ENCODE measurements at places on chromosomes 3 and 15. TPM values are rescaled to one million over a fixed set of nuclear protein-coding genes. Genes with fewer than 3 reads are reported as not detected.

DNA sequence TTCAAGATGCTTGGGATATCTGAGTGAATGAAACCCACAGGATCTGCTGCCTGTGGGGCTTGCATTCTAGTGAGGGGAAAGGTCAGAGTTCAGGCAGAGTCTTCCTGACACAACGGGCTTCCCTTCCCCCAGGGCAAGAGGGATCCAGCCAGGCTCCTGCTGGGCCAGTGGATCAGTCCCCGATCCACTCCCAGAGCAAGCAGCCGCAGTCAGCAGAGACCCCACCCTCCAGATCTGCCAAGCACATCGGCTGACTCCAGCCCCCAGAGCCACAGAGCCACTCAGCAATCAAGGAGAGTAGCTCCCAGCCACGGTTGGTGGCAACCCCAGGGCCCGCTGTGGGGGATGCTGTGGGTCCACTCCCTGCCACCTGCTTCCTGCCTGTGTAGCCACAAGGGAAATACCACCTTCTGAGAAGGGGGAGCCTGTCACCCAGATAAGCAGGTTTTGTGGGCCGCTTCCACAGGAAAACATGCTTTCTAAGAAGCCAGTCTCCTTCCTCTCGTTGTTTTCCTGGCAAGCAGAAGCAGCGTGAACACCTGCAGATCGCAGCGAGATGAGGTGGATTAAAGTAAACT is 44.9 kb downstream of the CPN2 start:
- no peak for DNase-seq

- DNase-seq: no peak
These were observed 27.8 kb upstream of the POLG start for GRCh38 chr15:89362203-89363101.

GRCh38 chr15:95601525-95601924 is 729.0 kb upstream of the NR2F2 start:
- no peak for DNase-seq

DNA sequence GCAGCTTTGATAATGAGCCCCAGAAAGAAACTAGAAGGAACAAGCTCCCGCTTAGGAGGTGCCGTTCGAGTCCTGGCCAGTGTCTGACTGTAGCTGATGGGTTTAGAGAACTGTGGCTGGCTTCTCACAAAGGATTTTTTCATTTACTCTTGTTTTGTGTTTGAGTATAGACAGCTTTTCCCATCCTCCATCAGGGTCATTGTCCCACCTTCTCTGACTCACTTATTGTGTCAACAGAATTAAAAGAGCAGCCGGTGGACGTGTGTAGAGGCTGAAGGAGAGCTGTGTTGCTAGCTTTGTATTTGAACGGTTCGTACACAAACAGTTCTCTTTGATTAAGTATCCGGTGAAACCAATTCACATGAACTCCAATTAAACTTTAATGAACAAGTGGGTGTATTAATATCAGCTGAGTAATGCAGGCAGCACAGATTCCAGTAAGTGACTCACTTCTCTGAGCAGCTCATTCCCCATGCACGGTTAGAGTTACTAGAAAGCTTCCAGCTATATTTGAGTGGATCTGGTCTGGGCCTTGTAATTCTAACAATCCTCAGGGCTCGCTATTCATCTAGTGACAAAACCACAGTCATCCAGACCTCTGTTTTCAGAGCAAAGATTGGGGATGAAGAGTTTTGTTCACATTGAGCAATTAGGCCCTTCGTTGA is 141.0 kb downstream of the LPP start:
- DNase-seq: peak; percentile 63

DNA sequence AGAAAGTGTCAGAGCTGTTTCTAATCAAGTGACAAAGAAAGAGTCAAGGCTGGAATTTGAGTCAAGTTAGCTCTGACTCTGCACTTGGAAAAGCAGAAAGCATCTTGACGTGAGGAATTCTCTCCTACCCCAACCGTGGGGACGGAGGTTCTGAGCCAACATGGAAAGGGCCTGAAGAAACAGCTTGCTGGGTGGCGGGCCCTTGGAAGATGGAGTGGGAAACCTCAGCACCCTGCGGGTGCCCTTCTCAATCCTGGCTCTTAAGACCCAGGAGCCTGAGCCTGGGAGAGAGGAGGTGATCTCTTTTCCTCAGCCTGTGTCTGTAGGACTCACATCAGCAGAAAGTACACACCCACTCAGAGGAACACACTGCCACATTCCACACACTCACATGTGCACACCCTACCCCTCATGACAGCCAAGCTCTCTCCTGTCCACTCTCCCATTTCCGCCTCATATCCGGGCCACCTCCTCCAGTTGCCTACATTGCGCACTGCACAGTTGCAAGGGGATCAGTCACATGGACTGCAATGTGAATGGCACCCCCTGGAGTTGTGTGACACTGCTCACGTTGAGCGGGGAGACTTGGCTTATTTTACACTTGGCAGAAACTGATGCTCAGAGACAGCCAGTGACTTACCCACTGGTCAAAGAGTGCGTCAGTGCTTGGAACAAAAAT is 101.5 kb upstream of the SLC6A6 start:
- DNase-seq: no peak

- no peak for DNase-seq
These were observed 166.2 kb upstream of the NSMCE3 start for GRCh38 chr15:29435811-29436210.

- no peak for DNase-seq
These were observed 59.7 kb downstream of the SENP2 start for GRCh38 chr3:185645596-185646381.

GRCh38 chr3:35746492-35746891 is 107.2 kb downstream of the ARPP21 start:
- no peak for DNase-seq

- no peak for DNase-seq
These were observed 28.1 kb downstream of the HLTF start for GRCh38 chr3:149058198-149058597.

DNA sequence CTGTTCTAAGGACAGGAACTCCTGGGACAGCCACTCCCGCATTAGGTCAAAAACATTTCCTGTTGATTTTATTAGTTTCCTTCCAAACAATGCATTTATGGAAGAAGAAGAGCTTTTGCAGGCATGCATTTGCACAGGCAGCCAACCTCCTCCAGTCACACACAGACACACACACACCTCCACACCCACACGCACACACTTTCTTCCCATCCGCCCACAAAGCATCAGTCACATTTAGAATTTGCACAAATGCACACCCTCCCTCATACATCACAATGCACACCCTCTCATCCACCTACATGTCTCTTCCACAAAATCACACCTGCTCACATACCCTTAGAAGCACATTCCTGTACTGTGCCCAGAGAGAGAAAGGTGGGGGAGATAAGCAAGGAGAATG is 4.1 kb upstream of the TYRO3 start:
- no peak for DNase-seq

GRCh38 chr3:40681658-40682055 is 156.9 kb downstream of the ZNF621 start:
- no peak for DNase-seq

DNA sequence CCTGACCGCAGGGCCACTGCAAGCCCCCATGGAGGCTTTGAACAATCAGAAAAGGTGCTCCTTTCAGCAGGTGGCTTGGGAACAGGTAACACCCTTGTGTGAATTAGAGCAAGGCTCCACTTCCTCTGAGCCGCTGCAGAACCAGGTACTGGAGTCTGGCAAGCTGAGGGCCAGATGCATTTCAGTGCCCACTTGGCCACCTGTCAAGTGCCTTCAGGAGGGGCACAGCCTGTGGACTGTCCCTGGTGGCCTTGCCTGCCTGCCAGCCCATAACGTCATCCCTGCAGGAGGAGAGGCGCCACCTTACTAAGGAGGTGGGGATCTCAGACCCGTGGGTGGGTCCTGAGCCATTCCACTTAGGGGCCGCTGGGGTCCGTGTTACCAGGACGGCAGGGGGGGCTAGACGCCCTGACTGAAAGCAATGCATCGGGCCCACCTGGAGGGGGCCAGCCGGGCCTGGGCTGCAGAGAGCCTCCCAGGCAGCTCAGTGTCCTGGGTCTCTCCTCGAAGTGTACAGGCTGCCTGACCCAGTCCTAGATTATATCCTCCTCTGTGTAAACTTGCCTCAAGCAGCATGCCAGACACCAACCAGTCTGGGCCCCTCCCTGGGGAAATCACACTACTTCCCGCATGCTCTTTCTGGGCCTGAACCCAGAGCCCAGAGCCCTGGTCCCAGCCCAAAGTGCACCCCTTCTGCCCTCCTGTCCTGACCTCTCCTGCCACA is 16.1 kb downstream of the SPTBN5 start:
- DNase-seq: no peak

GRCh38 chr15:70669006-70669602 is 94.3 kb downstream of the UACA start:
- no peak for DNase-seq

DNA sequence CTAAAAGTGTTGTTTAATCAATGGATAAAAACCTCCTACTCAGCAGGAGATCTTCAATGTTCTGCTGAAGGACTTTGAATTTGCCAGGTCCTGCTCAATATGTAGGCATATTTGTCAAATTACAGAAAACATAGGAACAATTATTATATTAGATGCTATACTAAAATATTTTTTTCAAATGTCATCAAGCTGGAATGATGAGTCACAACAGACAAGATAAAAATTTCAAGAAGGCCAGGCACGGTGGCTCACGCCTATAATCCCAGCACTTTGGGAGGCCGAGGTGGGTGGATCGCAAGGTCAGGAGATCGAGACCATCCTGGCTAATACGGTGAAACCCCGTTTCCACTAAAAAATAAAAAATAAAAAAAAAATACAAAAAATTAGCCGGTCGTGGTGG is 68.0 kb downstream of the AQP9 start:
- no peak for DNase-seq

GRCh38 chr3:39124876-39125840 is 17.7 kb downstream of the TTC21A start:
- peak; percentile 61 for DNase-seq

GRCh38 chr3:70803891-70804290 is 491.5 kb upstream of the MDFIC2 start:
- no peak for DNase-seq

- DNase-seq: peak; percentile 90
These were observed 23.1 kb downstream of the ANXA2 start for GRCh38 chr15:60374628-60375081.

DNA sequence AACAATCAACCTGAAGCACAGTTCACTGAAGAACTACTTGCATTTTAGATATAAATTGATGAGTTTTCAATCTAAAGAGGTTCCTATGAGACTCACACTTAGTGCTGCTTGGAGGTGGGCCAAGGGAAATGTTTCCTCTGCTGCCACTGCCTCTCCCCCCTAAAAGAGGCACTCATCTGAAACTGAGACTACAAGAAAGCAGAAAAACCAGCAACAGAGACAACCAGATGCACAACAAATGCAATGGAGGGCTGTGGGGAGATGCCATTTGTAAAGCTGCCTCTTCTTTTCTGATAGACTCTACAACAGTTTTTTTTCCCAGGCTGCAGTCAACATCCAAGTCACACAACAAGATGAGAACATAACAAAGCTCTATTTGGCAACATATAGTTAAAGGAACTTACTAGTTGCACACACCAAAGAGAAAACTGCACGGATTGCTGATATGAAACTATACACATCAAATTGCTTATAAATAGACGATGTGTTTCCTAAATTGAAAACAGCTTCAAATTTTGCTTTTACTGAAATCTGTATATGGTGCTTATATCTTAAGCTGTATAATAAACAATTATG is 11.0 kb downstream of the TSPAN3 start:
- DNase-seq: no peak

GRCh38 chr15:96011136-96011535 is 319.4 kb upstream of the NR2F2 start:
- DNase-seq: no peak

DNA sequence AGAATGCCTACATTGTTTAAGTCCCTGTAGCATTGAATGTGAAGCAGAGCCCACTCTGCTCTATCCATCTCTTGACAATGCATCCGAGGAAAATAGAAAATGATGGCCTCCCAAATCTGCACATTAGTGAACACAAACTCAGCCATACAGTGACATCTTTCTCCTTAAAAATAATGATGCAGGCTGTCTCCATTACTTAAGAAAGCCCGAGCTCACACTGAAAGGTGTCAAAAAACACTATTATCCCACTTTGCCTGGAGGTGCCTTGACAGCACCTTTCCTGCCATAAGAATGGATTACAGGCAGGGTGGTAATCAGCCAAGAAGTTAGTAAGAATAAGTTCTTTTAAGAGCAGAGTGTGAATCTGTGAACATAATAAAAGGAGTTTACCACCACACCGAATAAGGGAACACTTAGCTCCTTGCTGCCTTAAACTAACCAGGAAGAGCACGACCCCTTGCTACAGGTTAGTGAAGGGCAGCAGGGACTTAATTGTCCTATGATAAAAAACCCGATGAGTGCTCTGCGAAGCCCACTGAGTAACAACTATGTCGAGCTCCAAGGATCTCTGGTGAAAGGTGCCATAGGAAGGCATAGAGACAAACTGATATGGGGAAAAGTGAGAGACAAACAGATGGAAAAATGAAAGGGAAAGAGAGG is 123.2 kb upstream of the TUSC7 start:
- no peak for DNase-seq

DNA sequence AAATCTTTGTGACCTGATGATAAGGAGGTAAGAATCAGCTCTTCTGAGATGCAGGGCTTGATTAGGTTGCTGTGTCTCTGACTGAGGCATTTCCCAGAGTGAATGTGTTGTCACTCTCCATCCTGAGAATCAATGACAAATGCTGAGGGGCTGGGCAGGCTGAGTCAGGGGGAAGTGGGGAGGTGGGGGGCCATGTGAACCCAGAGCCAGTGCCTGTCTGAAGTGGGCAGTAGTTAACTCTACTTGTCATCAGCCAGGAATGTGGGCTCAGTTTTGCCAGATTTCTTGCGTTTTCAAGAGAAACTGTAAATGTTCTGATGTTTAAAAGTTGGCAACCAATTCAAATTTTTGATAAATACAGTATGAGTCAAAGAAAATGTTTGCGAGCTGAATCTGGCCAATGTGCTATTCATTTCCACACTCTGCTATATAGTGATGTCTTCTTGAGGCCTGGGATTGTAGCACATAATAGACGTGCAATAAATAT is 3.1 kb upstream of the BNC1 start:
- DNase-seq: peak; percentile 86

DNA sequence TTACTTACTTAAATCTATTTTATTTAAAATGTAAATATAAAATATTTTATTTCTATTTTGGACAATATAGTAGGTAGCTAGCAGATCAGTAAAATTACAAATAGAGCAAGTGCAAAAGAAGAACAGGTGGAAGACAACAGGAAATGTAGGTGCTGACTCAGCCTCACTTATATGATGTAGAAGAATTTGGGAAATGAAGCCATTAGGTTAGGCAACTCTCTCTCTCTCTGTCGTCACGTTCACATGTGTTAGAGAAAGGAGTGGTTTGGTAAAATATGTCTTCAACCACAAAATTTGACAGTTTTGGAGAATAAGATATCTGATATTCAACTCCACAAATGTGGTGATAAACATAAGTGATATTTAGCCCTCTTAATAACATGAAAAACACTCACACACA is 532.5 kb upstream of the KCNMB2 start:
- no peak for DNase-seq

CCR9 gene
- not detected for total RNA-seq

SUSD5 gene
- total RNA-seq: 0.35 TPM

EPHB1 gene
- 0.15 TPM for total RNA-seq

ZNF860 gene
- total RNA-seq: 2.6 TPM

ATP13A5 gene
- total RNA-seq: not detected

LTK gene
- total RNA-seq: 0.11 TPM

KLHL25 gene
- 5.3 TPM for total RNA-seq

SKOR1 gene
- total RNA-seq: 0.13 TPM

C2CD4A gene
- 0.09 TPM for total RNA-seq

TGFBR2 gene
- 33.6 TPM for total RNA-seq

CCDC39 gene
- not detected for total RNA-seq

WDR49 gene
- 0.28 TPM for total RNA-seq

SNTN gene
- total RNA-seq: not detected

BNC1 gene
- 0.83 TPM for total RNA-seq

DCBLD2 gene
- total RNA-seq: 83.1 TPM

CPB1 gene
- total RNA-seq: not detected

PLA2G4D gene
- total RNA-seq: 1.4 TPM

MRPL46 gene
- total RNA-seq: 25.7 TPM
